Upper lobe of right lung (tissue), 1 donor: ENCODE measurements at places on chromosomes 13 and 19. TPM values are rescaled to one million over a fixed set of nuclear protein-coding genes. Genes with fewer than 3 reads are reported as not detected.

The KLK15 gene
- not detected for total RNA-seq

The KIR2DL3 gene
- not detected for total RNA-seq

The TMEM255B gene
- total RNA-seq, result 43.6 TPM

The CYP2S1 gene
- total RNA-seq, result 11.1 TPM

The PRR22 gene
- 2.0 TPM for total RNA-seq

- peak; percentile 86 for DNase-seq
These were observed 24.6 kb upstream of the ZNF846 start for GRCh38 chr19:9793071-9793591.

DNA sequence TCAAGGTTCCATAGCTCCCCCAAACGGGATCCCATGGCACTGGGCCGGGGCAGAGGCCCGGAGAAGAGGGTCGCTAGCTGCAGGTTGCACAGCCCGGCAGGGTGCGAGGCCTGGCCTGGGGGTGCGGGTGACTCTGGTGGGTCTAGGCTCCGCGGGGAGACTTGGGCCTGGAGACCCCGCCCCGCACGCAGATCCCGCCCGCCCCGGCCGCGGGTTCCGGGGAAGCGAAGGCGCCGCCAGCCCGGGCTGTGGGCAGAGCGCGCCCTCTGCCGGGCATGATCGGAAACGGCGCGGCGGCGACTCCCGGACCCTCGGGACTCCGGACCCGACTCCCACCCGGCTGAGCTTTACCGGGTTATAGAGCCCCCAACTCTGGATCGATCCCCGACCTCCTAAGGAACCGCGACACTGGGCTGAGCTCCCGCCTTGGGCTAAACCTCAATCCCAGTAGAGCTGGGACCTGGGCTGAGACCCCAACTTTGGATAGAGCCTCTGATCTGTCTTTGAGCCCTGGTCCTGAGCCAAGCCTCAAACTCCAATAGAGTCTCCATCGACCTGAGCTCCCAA lies 3.1 kb upstream of the TNFAIP8L1 start:
- peak; percentile 86 for DNase-seq

GRCh38 chr19:5417495-5418436 lies 37.5 kb upstream of the ZNRF4 start:
- DNase-seq, result no peak

GRCh38 chr19:12766051-12766521 lies 9.3 kb downstream of the HOOK2 start:
- peak; percentile 94 for DNase-seq

DNA sequence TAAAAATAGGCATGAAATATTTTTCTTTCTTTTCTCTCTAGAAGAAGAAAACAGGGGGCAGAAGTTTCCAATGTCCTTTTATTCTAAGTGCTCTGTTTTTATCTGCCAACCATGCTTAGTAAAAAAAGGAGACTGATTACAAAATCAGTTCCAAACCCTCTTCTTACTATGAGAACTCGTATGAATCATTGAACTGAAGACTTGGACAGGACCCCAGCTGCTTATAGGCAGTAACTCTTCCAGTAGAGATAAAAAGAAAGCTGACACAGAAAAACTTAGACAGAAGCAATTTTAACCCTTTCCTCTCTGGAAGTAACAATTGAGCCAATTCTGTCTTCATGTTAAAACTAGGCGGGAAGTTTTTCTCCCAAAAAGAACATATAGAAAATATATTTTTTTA lies 24.5 kb upstream of the FREM2 start:
- DNase-seq, result no peak

DNA sequence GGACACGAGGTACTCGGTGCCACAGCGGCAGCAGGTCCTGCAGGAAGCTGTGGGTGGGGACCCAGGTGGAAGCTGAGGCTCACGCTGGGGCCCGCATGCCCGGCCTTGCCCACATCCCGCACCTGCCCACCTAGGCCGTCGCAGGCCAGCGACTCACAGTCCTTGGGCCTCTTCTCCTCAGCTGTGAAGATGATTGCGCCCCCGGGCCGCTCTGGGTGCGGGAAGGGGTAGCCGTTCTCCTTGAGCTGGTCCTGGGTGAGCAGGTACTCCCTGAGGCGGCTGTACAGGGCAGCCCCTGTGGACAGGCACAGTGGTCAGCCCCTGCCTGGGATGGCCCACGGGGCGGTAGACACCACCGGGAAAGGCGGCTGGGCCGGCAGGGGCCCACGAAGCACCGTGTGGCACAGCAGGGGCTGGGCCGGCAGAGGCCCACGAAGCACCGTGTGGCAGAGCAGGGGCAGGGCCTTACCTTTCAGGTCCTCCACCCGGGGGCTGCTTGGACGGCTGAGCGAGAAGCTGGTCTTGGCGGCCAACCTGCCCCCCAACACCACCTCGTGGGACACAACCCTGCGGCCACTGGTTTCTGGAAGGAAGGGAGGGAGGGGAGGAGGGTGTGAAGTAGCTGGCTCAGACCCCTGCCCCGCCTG lies 6.6 kb upstream of the ATP8B3 start:
- no peak for DNase-seq

- DNase-seq, result no peak
These were observed 342.2 kb downstream of the DACH1 start for GRCh38 chr13:71524613-71525304.

GRCh38 chr19:46841458-46842083 lies 9.1 kb downstream of the AP2S1 start:
- no peak for DNase-seq

GRCh38 chr19:49084206-49085019 lies 838 bp upstream of the SNRNP70 start:
- no peak for DNase-seq
